ENCODE measurements at places on chromosomes 6 and 20.
A peak's percentile ranks its signal among the peaks of the same experiment; 100 is the strongest.

DNA sequence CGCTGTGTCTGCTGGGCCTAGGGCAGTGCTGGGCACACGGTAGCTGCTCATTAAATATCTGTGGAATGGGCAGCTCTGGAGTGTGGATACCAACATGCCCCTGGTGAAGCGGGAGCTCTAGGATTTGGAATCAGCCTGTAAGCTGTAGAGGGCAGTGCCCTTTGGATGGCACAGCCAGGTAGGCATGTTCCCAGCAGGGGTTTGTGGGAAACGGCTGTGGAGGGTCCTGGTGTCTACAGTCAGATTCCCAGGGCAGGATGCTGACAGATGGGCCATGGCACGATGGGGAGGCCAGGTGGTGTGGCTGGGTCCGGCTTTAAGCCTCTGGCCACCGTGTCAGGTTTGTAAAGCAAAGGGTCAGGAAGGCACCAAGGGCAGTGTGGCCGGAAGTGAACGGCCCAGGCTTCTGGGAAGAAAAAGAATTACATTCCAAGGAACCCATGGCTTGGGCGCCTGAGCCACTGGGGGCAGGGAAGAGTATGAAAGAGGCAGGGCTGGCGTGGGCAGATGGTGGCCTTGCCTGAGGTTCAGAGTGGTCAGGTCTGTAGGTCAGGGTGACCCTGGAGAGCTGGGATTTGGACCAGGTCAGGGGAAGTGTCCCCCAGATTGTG lies 44.8 kb downstream of the UBE2V1 start:
- no peak for DNase-seq

DNA sequence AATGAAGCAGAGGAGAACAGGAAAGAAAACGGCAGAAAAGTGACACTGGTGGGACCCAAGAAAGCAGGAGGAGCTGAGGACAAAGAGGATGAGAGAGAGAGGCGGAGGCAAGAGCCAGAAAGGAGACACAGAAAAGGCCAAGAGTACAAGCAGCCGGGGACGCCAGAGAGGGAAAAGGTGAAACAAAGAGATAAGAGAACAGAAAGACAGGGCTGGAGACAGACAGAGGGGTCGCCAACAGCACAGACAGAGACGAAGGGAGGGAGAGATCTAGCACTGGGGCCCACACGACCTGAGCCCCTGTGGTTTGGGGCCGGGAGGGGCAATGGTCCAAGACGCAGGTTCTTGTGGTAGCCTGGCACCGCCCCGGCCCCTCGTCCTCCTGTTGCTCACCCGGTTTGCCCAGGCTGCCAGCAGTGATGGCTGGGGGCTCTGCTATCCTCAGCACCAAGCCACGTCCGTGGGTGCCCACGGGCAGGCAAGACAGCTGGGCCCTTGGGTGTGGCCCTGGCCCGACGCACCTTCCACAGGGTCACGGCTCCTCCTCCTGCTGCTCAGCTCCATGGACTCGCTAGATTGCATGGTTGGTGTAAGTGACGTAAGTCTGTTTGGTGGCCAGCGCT lies 123.5 kb downstream of the GRM4 start:
- no peak for DNase-seq

DNA sequence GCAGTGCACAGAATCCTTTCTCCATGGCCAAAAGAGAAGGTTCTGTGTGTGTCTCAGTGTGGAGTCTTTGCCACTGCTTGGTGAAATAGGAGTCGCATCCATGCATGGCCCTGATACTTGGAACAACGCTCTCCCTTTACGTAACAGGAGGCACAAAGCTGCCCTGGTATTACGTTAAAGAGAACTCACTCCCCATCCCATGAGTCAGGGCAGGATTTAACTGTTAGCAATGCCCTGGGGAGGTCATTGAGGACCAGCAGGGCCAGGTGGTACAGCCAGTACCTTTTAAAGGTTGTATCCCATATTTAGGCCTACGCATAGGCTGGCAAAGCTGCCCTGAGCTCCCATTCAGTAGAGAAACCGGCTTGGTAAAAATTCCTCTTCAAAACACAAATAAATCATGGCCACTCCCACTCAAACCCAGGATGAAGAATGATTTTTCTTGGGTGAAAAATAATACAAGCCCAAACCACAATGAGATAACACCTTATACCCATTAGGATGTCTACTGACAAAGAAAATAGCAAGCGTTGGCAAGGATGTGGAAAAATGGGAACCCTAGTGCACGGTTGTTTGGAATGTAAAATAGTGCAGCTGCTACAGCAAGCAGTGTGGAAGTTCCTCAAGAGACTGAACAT lies 37.1 kb downstream of the MYLK4 start:
- DNase-seq = no peak

DNA sequence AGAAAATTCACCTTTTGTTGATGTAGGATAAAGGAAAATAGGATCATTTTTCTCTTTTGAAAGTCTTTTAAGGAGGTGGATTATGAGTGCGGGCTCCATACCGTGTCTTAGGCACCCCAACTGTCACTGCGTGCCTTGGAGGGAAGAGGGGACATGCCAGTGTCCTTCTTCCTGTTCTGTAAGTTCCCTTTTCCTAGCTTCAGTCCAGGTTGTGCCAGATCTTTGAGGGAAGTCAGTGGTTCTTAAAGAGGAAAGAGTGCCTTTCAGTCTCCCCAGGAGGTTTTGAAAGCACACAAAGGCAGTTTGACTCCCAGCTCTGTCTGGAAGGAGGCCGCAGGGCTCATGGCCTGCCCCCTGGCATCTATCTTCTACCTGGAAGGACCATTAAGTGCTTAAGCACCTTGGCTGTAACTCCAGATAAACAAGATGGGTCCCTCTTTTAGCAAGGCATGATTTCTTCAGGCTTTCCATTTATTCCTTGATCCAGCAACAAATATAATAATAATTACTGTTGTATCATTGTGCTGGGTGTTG lies 13.0 kb downstream of the EFCAB8 start:
- DNase-seq = no peak

- peak; percentile 17 for DNase-seq
Observed at GRCh38 chr20:4341804-4342485, 326.6 kb upstream of the RNF24 start.

- DNase-seq = no peak
Observed at GRCh38 chr6:3280091-3280490, 21.3 kb downstream of the PSMG4 start.

DNA sequence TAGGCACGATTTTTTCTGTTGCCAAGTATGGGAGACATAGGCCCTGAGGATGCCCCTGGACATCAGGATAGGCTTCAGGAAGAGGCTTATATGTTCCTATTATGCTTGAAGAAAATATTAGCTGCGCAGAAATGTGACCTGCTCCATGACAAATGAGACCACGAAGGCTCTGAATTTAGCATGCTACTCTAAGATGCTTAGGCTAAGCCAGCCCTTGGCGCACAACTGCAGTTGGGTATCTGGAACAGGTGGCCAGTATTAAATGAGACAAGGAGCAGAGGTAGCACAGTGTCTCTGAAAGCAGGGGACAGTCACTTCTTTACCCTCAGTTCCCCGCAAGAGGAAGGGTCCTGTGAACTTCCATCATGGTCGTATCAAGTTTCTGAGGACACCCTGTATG lies 90.0 kb downstream of the RREB1 start:
- no peak for DNase-seq

DNA sequence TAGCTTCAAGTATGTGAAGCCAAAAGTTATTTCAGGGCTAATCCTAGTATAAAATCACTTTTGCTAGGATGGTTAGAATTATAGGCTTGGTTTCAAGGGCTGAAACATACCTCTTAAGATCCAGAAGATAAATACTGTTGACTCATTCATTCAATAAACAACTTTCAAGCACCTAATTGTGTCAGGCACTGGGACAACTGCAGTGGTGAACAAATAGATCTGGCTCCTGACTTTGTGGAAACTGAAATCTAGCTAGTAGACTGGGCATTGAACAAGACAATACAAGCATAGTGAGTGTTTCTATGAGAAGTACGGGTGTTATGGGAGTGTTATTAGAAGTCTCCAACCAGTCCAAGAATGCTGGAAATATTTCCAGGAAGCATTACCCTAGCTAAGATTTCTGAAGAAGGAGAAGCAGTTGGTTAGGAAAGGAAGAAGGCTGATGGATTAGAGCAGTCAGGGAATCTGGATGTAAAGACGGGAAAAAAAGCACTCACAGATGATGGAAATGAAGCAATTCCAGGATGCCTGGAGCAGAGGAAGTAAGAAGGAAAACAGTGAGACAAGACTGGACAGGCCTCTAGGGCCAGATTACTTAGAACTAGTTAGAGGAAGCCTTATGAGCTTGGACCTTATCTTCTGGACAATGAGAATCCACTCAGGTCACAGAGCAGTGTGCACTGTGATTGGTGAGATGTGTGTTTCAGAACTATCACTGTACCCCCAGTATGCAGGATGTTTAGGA lies 132.6 kb upstream of the RAB32 start:
- no peak for DNase-seq

DNA sequence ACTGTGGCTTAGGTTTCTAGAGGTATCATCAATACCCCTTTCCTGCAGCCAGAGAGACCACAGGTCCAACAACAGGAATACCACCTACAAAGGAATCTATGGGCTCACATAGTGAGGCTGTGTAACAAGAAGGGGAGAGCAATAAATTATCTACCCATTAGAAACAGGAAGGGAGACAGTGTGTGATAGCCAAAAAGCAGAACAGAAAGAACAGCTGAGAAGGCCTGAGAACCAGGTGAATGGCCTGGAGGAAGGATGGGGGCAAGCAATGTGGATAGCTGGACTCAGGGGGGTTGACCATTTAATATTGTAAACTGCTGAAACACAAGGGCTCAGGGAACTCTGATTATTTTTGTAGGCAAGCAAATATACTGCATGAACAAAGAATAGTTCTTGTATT lies 628.2 kb downstream of the COL12A1 start:
- no peak for DNase-seq

GRCh38 chr6:112268654-112269053 lies 14.3 kb upstream of the LAMA4 start:
- no peak for DNase-seq

- peak; percentile 73 for DNase-seq
Observed at GRCh38 chr6:140051521-140052512, 677.4 kb upstream of the CITED2 start.

DNA sequence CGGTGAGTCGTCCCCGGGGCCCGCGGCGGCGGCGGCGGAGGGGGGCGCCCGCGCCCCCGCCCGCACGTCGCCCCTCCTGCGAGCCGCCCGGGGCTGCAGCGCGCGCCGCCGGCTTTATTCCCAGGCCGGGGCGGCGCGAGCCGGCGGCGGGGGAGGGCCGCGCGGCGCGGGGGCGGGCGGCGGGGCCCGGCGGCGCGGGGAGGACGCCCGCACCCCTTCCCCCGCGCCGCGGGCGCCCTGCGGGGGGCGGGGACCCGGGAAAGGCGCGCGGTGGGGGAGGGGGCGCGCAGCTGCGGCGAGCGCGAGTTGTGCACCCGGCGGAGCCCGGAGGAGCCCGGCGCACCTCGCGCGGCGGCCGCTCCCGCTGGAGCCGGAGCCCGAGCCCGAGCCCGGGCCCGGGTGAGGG lies 646 bp downstream of the HMGA1 start:
- DNase-seq = peak; percentile 64

DNA sequence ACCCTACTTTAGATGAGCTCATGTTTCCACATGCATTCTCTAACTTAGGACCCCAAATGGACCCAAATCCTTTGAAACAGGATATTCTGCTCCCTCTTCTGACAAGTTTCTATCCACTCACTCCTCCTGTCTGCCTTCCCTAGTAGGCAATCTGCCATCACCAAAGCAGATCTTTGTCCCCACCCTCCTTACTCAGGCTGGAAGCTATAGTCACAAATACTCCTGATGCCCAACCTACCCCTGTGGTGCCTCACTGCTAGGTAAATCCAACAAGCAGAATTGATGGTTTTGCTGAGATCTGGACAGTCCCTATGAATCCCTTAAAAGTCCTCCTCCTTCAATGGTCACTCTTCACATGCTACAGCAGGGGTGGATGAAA lies 21.7 kb downstream of the ELOVL5 start:
- no peak for DNase-seq

GRCh38 chr20:62507323-62507722 lies 31.5 kb upstream of the GATA5 start:
- DNase-seq = peak; percentile 75

- DNase-seq = peak; percentile 32
Observed at GRCh38 chr6:137414599-137414998, 79.6 kb downstream of the OLIG3 start.

DNA sequence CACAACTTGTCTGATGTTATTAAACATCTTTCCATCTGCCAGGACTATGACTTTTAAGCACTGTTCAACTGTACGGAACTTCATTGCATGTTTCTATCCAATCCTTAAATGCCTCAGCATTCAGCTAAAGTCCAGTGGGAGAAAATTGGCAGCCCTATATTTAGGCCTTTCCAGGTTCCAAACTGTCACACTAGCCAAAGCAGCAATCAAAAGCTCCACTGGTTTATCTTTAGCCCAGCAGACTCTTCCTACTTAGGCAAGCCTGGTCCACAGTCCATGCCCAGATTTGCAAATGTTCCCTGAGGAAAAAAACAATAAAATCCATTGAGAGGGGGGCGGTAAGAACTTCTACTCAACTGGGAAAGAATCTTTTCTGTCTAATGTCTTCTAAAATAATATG lies 349.1 kb upstream of the GJE1 start:
- no peak for DNase-seq

- no peak for DNase-seq
Observed at GRCh38 chr6:143817621-143818020, 25.5 kb upstream of the LTV1 start.

DNA sequence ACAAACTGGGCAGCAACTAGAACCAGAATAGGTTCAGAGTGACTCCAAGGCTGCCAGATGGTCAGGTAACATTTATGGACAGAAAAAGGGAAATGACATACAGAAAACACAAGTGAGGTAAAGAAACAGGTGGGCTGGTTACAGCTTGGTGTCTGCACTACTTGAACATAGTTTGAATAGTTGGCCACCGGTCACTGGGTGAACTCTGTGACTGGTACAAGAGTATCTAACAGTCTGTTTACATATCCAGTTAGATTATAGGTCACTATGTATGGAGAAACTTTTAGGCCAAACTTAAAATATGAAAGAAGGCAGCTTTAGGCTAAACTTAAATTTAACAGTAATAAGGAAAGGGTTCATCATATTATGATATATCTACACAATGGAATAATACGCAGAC lies 32.9 kb downstream of the LCA5 start:
- no peak for DNase-seq

GRCh38 chr20:53539516-53539915 lies 54.1 kb downstream of the ZNF217 start:
- no peak for DNase-seq

DNA sequence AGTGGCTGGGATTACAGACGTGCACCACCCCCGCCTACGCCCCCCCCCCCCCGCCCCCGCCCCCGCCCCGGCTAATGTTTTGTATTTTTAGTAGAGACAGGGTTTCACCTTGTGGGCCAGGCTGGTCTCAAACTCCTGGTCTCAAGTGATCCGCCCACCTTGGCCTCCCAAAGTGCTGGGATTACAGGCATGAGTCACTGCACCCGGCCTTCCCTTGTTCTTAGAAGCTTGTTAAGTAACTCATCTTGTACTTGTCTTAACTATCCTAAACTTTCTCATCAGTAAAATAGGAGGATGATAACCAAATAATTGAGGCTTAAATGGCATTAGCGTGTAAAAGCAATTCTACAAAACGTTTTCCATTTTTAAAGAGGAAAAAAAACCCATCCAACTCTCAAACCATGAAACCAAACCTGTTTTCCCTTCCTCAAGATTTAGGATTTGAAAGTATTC lies 4.2 kb downstream of the CDYL start:
- no peak for DNase-seq
